ENCODE measurements at places on chromosomes 5 and 9. TPM values are rescaled to one million over a fixed set of nuclear protein-coding genes. Genes with fewer than 3 reads are reported as not detected.

Gene EIF4E1B
- polyA plus RNA-seq, result not detected

Gene PCBD2
- polyA plus RNA-seq, result 5.6 TPM

Gene EQTN
- polyA plus RNA-seq, result not detected

Gene OR13C3
- not detected for polyA plus RNA-seq

Gene IFT74
- 6.6 TPM for polyA plus RNA-seq

Gene RETREG1
- polyA plus RNA-seq, result 0.06 TPM

Gene IL33
- not detected for polyA plus RNA-seq

Gene FOXD4L4
- not detected for polyA plus RNA-seq

Gene ADAMTS2
- polyA plus RNA-seq, result 80.0 TPM

Gene PCDHB13
- polyA plus RNA-seq, result 0.16 TPM

Gene PCDHGC5
- polyA plus RNA-seq, result 0.99 TPM

Gene FCN2
- not detected for polyA plus RNA-seq

Gene SETX
- polyA plus RNA-seq, result 15.3 TPM

Gene CYSTM1
- 29.8 TPM for polyA plus RNA-seq

Gene F2RL1
- polyA plus RNA-seq, result 0.15 TPM

Gene SLC31A2
- 10.7 TPM for polyA plus RNA-seq

Gene OTP
- polyA plus RNA-seq, result not detected

Gene C5orf52
- not detected for polyA plus RNA-seq

Gene SLC6A7
- polyA plus RNA-seq, result not detected

Gene NEUROG1
- not detected for polyA plus RNA-seq

Gene ZNF474
- polyA plus RNA-seq, result 0.06 TPM

Gene C9orf153
- not detected for polyA plus RNA-seq
